ENCODE measurements at places on chromosomes 2 and 18. TPM values are rescaled to one million over a fixed set of nuclear protein-coding genes. Genes with fewer than 3 reads are reported as not detected.

ZNF804A gene
- not detected for polyA plus RNA-seq

HOXD8 gene
- not detected for polyA plus RNA-seq

GDF7 gene
- polyA plus RNA-seq, result not detected

RPRM gene
- not detected for polyA plus RNA-seq

- DNase-seq, result no peak
These were observed 37.8 kb upstream of the SEC11C start for GRCh38 chr18:59101830-59102414.

DNA sequence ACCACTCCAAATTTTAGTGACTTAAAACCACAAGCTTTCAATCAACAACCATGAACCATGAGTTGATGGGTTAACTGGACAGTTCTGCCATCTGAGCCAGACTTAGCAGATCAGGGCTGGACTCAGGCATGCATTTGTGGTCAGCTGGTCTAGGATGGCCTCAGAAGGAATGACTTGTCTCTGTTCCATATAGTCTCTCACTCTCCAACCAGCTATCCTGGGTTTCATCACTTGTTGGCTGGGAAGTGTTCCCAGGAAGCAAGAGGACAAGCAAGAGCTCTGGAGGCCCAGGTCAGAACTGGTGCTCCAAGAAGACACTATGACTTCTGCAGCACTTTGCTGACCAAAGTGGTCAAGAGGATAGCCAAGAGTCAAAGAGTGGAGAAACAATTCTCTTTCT is 17.5 kb upstream of the MAP3K20 start:
- no peak for DNase-seq

DNA sequence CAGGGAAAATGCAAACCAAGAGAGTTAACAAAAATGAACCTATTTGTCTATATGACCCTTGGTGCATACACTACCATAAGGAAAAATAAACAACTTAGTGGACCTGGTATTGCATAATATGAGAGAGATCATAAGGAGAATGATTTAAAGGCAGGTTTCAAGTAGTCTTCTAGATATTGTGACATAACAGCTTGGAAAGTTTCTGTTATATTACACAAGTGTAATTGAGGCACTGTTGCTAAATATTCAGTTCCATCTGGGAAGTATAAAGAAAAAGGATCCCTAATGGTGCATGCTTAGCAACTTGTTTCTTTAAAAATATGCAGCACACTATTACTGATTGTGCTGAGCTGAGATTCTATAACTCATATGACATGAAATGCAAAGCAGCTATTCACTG is 252.2 kb upstream of the SPHKAP start:
- DNase-seq, result no peak

DNA sequence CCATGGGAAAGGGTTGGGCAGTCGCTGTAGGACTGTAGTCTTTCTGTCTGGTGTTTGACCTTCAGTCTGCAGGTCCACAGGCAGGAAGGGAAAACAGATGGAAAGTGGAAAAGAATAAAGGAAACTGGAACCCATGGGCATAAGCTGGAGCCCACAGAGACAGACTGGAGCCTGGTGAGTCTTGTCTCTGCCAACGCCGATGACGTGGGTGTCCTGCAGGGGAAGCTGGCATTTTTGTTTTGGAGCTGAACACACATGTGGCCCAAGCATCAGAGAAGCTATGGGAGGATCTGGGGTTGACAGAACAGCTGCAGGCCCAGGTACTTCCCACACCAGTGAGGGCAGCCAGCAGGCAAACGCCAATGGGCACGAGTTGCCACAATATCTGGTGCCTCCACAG is 28.2 kb upstream of the SOCS6 start:
- DNase-seq, result no peak

GRCh38 chr2:239394346-239394945 is 6.4 kb downstream of the HDAC4 start:
- no peak for DNase-seq
